ENCODE measurements at places on chromosomes 12 and 14.

DNA sequence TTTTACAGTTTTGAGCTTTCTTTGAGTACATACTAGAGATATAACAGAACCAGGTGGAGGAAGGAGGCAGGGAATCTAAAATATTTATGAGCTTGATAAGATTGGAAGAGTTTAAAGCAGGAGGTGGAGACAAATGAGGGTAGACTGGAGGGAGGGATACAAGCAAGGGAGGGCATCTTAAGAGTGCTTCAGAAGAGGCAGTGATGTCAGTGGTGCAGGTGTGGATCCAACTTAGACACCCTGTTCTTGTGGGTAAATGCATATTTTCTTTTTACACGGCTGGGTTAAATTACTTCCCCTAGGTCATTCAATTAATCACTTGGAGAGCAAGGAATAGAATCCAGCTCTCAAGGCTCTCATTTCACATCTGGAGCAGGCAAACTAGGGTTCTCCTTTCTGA lies 146.1 kb upstream of the LRIG3 start:
- H3K36me3 ChIP-seq = no peaks in the 10 kb centered on the region
- peaks cover 67% of the 10 kb centered on the region for H3K4me1 ChIP-seq
- H3K4me3 ChIP-seq = peak overlapping the region; percentile 50
- peaks cover 3% of the 10 kb centered on the region for H3K27me3 ChIP-seq
- no peak for DNase-seq

DNA sequence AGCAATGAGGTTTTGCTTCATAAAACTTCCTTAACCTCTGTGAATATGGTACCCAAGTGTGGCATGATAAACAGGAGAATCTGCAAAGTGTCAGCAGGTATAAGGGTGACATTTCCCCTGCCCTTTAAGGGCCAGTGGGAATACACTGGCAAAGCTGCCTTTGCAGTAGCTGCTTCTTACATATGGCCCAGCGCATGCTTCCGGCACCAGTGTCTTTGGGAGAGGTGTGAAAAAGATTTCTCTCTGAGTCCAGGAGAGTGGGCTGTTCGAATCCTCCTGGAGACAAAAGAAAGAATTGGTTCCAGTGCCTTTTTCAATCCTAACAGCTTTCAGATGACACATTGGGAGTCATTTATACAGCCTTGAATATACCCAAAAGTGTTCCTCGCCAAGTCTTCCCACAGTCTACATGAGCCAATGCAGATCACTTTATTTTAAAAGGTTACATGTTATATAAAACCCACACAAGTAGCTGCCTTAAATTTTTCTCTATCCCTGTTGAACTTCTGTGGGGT lies 437.7 kb downstream of the PRKD1 start:
- H3K27ac ChIP-seq = no peak overlapping the region
- no peaks in the 10 kb centered on the region for H3K36me3 ChIP-seq
- H3K27me3 ChIP-seq = peaks cover 2% of the 10 kb centered on the region
- DNase-seq = no peak
- H3K4me3 ChIP-seq = no peak overlapping the region
- no peaks in the 10 kb centered on the region for H3K4me1 ChIP-seq

DNA sequence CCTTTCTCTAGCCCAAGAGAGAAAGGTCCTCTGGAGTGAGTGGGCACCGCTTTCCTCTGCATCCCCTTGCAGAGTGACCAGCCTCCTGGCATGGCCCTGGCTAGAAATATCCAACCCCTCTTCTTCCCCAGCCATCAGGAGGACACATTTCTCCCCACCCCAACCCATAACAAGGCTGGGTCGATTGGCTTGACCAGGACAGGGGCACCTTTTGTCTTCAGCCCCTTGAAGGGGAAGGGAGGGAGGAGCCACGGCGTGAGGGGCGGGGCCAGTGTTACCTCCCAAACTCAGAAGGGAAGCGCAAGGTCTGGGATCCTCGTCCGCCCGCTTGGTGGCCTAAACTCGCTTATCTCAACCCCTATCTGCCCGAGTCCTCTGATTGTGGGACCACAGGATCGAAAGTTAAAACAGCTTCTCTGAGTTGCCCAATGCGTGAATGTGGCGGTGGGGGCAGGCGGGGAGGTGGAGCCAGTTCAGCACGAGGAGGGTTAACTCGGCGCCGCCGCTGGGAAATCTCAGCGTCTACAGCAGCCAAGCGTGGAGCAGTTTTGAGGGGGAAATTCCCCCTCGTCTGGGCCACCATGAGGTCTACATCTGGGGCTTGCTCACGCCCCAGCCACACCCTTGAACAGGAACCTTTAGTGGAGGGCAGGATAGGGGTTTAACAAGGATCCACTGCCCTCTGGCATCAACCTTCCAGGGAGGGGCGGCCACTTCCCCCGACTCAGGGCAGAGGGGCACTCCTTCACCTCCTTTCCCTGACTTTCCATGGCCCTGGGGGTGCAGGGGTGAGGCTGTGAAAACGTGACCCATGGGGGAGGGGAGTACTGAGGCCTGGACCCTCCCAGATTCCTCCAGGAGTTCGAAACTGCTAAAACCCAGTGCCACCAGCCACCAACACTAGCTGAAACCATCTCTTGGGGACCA lies 795 bp downstream of the STAT6 start:
- H3K4me3 ChIP-seq = peak overlapping the region; percentile 83
- H3K4me1 ChIP-seq = peaks cover 58% of the 10 kb centered on the region
- peaks cover 21% of the 10 kb centered on the region for H3K36me3 ChIP-seq
- peak overlapping the region; percentile 99 for H3K27ac ChIP-seq
- peak; percentile 83 for DNase-seq
- H3K27me3 ChIP-seq = no peaks in the 10 kb centered on the region

DNA sequence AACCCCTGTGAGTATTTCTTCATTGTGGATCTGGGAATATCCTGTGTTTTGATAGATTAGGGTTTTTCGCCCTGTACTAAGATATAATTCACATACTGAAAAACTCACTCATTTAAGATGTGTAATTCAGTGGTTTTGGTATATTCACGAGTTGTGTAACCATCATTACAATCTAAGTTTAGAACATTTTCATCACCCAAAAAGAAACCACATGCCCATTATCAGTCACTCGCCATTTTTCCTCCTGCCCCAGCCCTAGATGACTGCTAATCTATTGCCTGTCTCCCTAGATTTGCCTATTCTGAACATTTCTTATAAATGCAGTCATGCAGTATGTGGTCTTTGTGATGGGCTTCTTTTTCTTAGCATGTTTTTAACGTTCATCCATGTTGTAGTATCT lies 67.9 kb upstream of the ATF1 start:
- DNase-seq = no peak
- H3K27ac ChIP-seq = no peak overlapping the region
- no peak overlapping the region for H3K4me3 ChIP-seq
- H3K4me1 ChIP-seq = no peaks in the 10 kb centered on the region
- no peaks in the 10 kb centered on the region for H3K27me3 ChIP-seq

DNA sequence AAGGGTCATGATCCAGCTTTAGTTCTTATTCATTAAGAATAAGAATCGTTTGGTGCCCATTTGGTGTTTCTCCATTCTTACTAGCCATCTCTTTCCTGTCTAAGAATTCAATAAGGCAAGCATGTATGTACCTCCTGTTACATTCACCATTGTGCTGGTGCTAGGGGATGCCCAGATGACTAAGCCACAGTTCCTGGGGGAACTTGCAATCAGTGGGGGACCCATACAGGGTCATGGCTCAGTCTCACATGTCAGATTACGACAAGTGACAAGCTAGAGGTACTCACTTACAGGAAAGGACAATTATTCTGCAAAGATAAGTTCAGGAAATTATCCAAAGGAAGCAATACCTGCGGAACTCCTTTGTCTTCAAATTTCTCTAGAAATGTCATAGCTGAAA lies 125.4 kb downstream of the STXBP6 start:
- H3K4me1 ChIP-seq = peaks cover 33% of the 10 kb centered on the region
- H3K27me3 ChIP-seq = no peaks in the 10 kb centered on the region
- no peak overlapping the region for H3K4me3 ChIP-seq
- H3K36me3 ChIP-seq = no peaks in the 10 kb centered on the region
- no peak for DNase-seq

GRCh38 chr14:92447416-92448197 lies 66.0 kb upstream of the RIN3 start:
- peak overlapping the region; percentile 42 for H3K27ac ChIP-seq
- no peak overlapping the region for H3K4me3 ChIP-seq
- H3K36me3 ChIP-seq = no peaks in the 10 kb centered on the region
- H3K4me1 ChIP-seq = peaks cover 23% of the 10 kb centered on the region
- H3K27me3 ChIP-seq = peaks cover 12% of the 10 kb centered on the region

DNA sequence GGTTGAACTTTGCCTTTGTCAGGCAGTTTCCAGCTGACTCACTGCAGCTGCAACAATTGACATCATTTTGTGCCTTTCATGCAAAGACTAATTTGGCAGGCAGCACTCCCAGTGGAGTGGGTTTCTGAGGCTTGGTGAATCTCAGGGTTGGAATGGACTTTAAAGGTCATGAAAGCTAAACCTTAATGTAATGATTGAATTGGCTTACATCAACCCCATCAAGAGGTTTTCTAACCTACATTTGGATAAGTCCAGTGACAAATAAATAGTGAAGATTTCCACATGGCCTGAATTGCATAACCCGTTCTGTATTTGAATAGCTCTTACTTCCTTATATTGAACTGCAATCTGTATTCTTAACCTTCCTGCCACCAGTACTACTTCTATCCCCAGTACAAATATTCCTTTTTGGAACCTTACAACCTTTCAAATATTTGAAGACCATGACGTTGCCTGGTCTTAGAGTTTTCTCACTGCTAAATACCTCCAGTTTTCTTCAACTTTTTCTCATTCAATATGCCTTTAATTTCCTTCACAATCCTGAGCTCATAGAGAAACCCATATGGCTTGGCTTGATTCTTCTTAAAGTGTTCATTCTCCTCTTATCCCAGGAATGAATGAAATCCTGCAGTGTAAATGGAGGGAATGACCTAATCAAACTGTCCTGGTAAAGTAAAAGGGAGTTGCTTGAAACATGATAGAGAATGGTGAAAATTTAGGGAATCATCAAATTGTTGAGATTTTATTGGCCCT lies 168.1 kb upstream of the NOVA1 start:
- H3K4me1 ChIP-seq = no peaks in the 10 kb centered on the region
- H3K36me3 ChIP-seq = no peaks in the 10 kb centered on the region
- no peak overlapping the region for H3K27ac ChIP-seq
- no peaks in the 10 kb centered on the region for H3K27me3 ChIP-seq
- no peak for DNase-seq

DNA sequence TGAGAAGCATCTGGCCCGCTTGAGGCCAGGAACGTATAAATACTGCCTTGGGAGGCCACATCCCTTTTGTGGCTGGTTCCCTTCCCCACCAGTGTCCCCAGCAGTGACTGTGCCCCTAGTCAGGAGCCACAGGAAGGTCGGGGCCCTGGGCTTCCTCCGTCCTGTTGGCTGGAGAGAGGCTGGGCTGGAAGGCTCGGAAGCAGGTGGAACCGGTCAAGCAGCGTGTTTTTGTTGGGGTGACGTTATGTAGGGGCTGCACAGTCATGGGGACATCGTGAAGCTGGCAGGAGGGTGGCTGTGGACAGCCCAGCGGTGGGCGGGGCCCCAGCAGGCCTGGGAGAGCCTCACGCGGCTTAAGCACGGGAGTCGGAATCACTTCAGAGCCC lies 10.1 kb downstream of the XRCC3 start:
- peaks cover 28% of the 10 kb centered on the region for H3K36me3 ChIP-seq
- peaks cover 38% of the 10 kb centered on the region for H3K4me1 ChIP-seq
- H3K27ac ChIP-seq = peak overlapping the region; percentile 90

- peaks cover 19% of the 10 kb centered on the region for H3K4me1 ChIP-seq
- no peak overlapping the region for H3K27ac ChIP-seq
- DNase-seq = no peak
- peaks cover 18% of the 10 kb centered on the region for H3K27me3 ChIP-seq
- H3K36me3 ChIP-seq = no peaks in the 10 kb centered on the region
Measured at GRCh38 chr12:113659416-113659815, 187.7 kb upstream of the LHX5 start.

- H3K36me3 ChIP-seq = no peaks in the 10 kb centered on the region
- H3K4me3 ChIP-seq = no peak overlapping the region
- H3K27ac ChIP-seq = no peak overlapping the region
Measured at GRCh38 chr12:131366261-131366871, 344.5 kb upstream of the SFSWAP start.

Measured in nephron progenitor cell (in vitro differentiated cells).